Natural killer cell (primary cell): ENCODE measurements at places on chromosomes 7 and 10. TPM values are rescaled to one million over a fixed set of nuclear protein-coding genes. Genes with fewer than 3 reads are reported as not detected.

The ZNF735 gene
- total RNA-seq, result not detected

The NPS gene
- not detected for total RNA-seq

DNA sequence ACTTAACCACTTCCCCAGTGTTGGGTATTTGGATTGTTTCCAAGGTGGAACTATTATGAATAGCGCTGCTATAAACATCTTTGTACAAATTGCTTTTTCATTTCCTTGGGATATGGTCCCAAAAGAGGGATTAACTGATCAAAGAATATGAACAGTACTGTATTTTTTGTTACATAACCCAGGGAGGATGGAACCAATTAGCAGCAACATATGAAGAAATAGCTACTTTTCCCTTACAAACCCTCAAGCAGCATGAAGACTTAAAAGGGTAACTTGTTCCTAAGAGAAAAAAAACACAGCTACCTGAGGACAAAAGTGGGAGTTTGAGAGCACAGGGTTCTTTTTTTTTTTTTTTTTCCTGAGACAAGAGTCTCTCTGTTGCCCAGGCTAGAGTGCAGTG is 13.1 kb upstream of the TLX1 start:
- peaks cover 27% of the 10 kb centered on the region for H3K27me3 ChIP-seq
- H3K4me3 ChIP-seq, result no peak overlapping the region
- H3K27ac ChIP-seq, result no peak overlapping the region
- H3K4me1 ChIP-seq, result peaks cover 19% of the 10 kb centered on the region

- H3K27ac ChIP-seq, result peak overlapping the region; percentile 86
- H3K4me3 ChIP-seq, result no peak overlapping the region
- peaks cover 91% of the 10 kb centered on the region for H3K4me1 ChIP-seq
- no peaks in the 10 kb centered on the region for H3K27me3 ChIP-seq
- H3K36me3 ChIP-seq, result peaks cover 76% of the 10 kb centered on the region
These were observed 160.3 kb downstream of the CELF2 start for GRCh38 chr10:11177926-11178471.

- DNase-seq, result no peak
- H3K27ac ChIP-seq, result no peak overlapping the region
- H3K4me3 ChIP-seq, result no peak overlapping the region
These were observed 40.9 kb downstream of the BMPER start for GRCh38 chr7:33946094-33946699.

The CELF2 gene
- 282 TPM for total RNA-seq

GRCh38 chr7:67807826-67808225 is 811.2 kb downstream of the TYW1 start:
- no peaks in the 10 kb centered on the region for H3K36me3 ChIP-seq
- no peak overlapping the region for H3K27ac ChIP-seq
- H3K27me3 ChIP-seq, result no peaks in the 10 kb centered on the region
- no peak for DNase-seq
- H3K4me1 ChIP-seq, result no peaks in the 10 kb centered on the region

The HGF gene
- total RNA-seq, result 0.94 TPM

GRCh38 chr10:27695706-27696105 is 49.9 kb downstream of the MKX start:
- DNase-seq, result no peak
- no peak overlapping the region for H3K27ac ChIP-seq
- H3K36me3 ChIP-seq, result no peaks in the 10 kb centered on the region

The HOXA11 gene
- total RNA-seq, result not detected

DNA sequence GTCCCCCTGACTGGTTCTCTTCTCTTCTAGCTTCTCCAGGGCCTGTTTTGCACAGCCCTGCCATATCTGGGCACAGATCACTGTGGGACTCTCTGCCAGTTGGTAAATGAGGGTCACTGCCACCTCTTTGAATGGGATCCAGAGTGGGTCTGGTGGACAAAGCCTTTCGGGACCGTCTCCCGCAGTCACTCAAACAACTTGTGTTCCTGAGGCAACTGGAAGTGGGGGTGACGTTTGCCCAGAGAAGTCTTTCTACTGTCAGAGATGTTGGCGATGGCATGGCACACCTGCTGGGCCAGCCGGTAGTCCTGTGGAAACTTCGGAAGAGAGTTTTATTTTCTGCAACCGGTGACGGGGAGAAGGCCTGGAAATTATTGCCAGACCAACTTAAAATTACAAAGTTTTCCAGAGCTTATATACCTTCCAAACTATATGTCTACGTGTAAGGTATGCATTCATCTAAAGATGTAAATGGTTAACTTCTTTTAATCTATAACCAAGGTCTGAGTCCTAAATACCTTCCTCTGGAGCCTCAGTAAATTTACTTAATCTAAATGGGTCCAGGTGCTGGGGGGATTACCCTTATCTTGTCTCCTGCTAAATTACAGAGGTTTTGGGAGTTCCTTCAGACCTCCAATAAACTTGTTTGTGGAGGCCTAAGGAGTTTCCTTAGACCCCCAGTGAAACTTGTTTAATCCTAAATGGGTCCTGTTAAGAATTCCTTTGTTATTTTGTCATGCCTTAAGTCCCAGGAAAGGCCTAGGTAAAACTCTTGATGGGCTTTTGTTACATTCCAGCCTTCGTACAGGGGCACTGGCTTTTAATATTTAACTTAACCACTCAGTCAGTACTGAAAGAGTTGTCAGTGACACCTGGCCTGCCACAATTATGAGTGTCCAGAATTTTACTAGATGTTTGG is 94.0 kb downstream of the NPSR1 start:
- H3K4me1 ChIP-seq, result no peaks in the 10 kb centered on the region
- H3K4me3 ChIP-seq, result no peak overlapping the region
- DNase-seq, result no peak
- H3K27ac ChIP-seq, result no peak overlapping the region

The GPC2 gene
- 2.4 TPM for total RNA-seq

The TFR2 gene
- total RNA-seq, result 13.8 TPM

DNA sequence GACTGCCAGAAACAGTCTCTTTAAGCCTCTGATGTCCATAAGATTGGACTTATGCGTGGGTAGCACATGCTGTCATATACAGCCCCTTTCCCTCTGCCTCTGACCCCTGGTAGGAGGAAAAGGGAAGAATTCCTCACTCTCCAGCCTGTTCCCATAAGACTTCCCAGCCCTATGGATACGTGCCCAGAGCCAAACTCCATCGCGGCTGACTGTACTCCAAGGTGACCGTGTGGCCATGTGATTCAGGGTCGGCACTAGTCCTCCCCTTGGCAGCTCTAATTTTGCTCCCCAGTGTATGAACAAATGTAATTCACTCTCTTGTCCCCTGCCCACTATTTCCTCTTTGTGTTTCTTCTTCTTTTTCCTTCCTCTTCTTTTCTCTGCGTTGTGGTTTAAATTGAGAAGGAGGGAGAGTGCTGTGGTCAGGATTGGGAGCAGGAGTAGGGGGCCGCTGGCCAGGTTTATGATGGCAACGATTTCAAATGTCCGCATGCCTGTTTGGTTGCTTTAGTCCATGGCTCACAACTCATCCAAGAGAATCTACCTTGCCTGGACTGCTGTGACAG is 43.8 kb downstream of the PRLHR start:
- H3K4me3 ChIP-seq, result no peak overlapping the region
- no peaks in the 10 kb centered on the region for H3K4me1 ChIP-seq
- no peak overlapping the region for H3K27ac ChIP-seq
- H3K36me3 ChIP-seq, result no peaks in the 10 kb centered on the region

DNA sequence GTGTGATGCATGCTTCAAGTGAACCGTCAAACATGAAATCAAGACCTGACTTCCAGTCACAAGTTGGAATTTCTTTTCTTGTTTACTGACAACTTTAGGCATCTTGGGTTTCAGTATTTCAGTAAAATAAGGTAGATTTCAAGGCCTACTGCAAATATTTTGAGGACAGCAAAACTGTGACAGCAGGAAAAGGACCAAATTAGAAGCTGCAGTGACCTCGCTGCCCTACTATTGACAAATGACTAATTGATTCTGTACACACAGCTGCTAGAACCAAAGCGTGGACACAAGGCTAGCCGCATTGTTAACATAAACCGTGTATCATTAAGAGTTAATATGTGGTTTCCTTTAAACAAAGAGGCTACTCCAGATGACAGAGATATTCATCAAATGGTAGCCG is 105.7 kb upstream of the SEC61G start:
- no peaks in the 10 kb centered on the region for H3K4me1 ChIP-seq
- no peak for DNase-seq
- H3K36me3 ChIP-seq, result no peaks in the 10 kb centered on the region
- no peak overlapping the region for H3K4me3 ChIP-seq
